ENCODE measurements at places on chromosomes 12 and 14.

DNA sequence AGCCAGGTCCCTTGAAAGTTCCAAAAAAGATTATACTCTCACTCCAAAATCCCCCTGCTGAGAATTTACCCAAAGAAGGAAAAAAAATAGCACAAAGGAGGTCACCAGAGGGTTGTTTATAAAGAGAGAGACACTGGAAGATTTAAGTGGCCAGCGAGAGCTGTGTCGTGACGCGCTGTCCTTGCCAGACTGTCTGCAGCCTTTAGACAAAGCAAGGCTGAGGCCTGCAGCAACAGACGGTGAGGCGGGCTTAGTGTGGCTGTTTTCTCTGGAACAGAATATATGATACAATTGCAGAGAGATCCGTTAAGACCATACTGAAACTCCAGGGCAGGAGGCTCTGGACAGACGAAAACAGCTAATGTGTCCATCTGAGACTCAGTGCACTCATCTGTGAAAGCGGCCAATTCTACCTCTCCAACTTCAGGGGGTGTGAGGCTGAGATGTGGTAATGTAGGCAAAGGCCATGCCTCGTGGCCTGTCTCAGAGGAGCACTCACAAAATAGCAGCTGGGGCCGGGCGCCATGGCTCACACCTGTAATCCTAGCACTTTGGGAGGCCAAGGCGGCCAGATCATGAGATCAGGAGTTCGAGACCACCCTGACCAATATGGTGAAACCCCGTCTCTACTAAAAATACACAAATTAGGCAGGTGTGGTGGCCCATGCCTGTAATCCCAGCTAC lies 36.2 kb downstream of the ANAPC7 start:
- no peak for DNase-seq

DNA sequence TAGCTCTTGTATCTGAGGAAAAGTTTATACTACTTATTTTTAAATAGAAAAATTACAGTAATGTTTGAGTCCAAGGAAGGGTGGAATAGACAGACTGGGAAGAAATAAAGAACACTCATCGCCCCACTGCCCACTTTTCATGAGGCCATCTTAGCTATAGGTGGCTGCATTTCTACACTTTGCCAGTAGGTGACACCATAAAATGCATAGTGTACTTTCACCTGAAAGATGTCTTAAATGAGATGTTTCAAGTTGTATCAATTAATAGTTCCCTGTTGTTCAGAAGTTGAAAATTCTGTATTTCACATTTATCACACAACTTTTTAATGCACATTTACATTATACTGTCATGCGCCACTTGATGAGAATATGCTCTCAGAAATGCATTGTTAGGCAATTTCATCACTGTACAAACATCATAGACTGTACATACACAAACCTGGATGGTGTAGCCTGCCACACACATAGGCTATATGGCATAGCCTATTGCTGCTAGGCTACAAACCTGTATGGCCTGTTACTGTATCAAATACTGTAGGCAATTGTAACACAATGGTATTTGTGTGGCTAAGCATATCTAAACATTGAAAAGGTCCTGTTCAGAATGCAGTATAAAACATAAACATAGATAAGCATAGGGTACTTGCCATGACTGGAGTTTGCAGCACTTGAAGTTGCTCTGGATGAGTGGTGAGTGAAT lies 27.6 kb downstream of the PMCH start:
- DNase-seq = no peak

GRCh38 chr14:39113685-39114072 lies 444 bp upstream of the GEMIN2 start:
- no peak for DNase-seq

DNA sequence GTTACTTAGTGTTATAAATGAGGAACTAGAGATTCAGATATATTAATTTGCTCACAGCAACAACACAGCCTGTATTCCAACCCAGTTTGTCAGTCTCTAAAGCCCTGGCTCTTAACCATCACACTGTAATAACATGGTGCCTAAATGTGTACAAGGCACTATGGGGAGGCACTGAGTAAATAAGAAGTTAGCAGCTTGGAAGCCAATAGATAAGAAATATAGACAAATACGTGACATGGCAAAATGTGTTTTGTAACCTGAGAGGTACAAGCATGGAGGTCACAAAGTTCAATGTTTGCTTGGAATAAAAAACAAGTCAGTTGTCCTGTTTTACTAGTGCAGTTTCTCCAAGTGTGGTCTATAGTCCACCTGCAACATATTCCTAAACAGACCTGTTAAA lies 16.3 kb upstream of the SLCO1A2 start:
- no peak for DNase-seq

DNA sequence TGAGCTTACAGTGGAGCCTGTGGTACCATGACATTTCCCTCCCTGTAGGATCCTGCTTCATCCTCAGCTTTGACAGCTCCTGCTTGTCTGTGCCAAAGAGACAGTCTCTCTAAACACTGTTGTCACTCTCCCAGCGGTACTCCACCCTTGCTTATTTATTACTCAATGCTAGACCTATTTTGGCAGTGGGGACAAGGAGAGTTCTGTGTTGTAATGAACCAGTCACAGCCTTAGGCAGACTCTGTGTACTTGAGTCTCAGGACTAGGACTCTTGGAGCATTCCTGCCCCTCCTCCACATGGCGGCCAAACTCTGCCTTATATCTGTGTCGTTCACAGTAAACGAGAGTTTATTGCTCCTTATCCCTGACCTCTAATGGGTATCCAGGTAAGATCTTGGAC lies 70.9 kb downstream of the PIK3C2G start:
- DNase-seq = no peak

DNA sequence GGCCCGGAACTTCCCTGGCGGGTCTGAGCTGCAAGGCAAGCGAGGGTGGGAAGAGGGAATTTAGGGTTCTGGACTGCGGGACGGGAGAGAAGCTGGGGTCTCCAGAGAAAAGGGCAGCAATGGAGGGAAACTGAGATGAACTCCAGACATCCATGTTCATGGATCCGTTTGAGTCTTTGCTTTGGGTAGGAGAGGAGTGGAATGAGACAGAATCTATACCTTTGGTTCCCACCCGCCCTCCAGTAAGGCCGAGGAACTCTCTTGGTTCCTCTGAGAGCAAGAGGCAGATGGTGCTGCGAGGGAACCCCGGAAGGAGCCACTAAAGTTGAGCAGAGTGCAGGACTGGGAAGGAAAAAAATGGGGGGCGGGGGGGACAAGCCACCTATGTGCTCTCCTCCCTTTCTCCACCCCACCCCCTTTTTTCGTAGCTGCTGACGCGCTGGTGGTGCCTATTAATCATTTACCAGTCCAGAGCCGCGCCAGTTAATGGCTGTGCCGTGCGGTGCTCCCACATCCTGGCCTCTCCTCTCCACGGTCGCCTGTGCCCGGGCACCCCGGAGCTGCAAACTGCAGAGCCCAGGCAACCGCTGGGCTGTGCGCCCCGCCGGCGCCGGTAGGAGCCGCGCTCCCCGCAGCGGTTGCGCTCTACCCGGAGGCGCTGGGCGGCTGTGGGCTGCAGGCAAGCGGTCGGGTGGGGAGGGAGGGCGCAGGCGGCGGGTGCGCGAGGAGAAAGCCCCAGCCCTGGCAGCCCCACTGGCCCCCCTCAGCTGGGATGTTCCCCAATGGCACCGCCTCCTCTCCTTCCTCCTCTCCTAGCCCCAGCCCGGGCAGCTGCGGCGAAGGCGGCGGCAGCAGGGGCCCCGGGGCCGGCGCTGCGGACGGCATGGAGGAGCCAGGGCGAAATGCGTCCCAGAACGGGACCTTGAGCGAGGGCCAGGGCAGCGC lies 1.2 kb downstream of the SSTR1 start:
- DNase-seq = no peak

DNA sequence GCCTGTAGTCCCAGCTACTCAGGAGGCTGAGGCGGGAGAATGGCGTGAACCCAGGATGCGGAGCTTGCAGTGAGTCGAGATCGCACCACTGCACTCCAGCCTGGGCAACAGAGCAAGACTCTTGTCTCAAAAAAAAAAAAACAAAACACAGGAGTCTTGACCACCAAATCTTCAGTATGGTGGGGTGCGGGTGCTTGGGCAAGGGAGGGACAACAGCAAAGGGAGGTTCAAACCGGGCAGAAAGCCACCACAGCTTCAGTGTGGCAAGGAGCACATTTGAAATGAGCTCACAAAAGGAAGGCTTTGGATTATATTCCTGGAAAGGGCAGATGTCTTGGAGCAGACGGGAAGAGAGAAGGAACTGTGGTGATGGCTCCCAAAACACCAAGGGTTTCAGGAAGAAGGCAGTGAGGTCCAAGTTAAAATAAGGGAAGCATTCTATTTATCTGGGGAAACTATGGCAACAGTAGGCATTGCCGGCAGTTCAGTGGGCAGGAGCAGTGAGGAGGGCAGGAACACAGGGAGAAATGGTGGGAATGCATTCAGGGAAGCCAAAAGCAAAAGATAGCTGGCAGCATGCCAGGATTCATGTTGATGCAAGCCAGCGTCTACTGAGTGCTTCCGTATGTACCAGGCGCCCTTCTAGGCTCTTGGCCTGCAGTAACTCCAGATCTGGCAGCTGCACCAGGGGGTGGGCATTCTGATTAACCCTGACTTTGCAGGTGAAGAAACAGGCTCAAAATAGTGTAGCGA lies 51.0 kb upstream of the SRSF5 start:
- no peak for DNase-seq

DNA sequence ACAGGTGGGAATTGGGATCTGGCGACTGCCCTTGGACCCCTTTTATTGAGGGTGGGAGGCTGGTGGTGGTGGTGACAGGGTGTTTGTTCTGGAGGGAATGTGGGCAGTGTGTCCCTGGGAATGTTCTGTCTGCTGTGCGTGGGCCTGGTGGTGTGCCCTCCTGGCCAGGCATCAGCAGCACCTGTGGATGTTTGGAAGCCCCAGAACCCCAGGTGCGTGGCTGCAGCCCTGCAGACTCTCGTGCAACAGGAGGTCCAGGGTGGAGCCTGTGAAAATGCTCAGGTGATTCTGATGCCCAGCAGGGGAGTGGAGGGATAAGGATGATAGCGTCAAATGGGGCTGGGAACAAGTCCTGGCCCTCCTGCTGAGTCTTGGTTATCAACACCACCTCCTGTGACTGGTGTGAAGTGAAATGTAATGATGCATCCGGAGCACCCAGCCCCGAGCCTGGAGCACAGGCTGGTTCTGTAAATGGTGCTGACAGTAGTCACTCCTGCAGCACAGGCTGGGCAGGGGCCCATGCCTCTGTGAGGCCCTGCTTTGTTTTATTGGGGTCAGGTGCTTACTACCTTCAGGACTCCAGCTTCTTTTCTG lies 176.6 kb downstream of the TSPAN9 start:
- no peak for DNase-seq

DNA sequence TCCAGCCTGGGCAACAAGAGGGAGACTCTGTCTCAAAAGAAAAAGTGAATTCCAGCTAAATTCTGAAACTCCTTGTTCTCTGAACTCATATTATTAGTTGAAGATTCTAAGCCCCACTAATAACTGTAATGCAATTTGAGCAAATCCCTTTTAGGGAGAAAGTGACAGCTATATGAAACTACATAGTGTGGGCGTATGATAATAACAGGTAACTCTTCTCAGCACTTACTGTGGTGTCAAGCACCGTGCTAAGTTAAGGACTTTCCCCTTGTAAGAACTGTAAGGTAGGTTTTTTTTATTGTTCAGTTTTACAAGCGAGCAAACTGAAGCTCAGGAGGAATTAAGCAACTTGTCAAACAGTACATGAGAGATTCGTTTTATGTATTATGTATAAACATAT lies 5.4 kb downstream of the ANKRD13A start:
- no peak for DNase-seq

DNA sequence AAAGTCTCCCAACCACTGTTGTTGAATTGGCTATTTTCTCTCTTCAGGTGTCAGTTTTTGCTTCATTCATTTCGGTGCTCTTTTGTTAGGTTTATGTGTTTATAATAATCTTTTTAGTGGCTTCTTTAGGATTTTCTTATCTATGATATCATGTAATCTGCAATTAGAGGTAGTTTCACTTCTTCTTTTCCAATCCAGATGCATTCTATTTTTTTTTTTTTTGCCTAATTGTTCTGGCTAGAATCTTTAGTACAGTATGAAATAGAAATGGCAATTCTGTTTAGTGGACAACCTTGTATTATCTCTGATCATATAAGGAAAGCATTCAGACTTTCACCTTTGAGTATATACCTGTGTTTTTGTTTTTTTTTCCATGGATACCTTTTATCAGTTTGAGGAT lies 17.4 kb downstream of the CNOT2 start:
- DNase-seq = no peak

DNA sequence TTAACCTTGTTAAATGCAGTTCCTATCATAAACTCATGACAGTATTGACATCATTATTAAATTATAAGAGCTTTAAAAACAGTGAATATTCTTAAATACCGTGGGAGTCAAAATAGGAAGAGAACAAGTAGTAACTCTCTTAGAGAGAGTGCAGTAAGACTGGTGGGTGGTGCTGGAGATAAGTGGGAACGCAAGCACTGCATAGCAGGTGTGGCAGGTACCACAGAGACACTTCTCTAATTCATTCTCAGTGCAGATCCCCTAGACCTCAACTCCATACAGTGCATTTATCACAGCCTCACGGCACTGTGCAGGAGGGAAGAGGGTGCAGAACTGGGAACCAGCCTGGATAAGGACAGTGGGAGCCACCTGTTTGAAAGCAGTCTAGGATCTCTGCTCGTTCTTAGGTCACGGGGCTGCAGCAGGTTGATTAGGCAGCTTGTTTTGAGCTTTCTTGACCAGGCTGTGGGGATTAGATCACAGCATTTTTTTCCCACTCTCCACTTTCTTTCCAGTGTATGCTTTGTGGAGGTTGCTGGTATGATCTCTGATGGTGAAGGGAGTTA lies 165.6 kb downstream of the PRKCH start:
- DNase-seq = no peak

- DNase-seq = no peak
These were observed 74.3 kb downstream of the FUT8 start for GRCh38 chr14:65486863-65487262.

DNA sequence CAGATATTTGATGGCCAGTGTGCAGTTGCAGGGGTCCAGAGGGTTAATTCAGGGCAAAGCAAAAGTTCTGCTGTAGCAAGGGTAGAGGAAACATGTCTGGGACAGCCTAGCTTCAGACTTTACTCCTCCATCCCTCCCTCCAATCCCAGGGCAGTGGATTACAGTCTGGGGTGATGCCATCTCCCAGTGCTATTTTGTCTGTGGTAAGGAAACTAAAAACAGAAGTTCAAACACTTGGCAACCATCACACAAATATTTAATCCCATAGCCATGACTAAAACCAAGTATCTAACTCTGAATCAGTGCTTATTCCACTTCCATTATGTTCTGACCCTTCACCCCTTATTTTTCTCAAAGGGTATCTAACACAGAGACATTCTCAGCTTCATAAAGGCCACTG lies 61.8 kb downstream of the PIK3C2G start:
- no peak for DNase-seq

GRCh38 chr14:74525361-74525851 lies 31.8 kb downstream of the ISCA2 start:
- no peak for DNase-seq

GRCh38 chr12:2054091-2055018 lies 1.6 kb downstream of the CACNA1C start:
- DNase-seq = no peak

DNA sequence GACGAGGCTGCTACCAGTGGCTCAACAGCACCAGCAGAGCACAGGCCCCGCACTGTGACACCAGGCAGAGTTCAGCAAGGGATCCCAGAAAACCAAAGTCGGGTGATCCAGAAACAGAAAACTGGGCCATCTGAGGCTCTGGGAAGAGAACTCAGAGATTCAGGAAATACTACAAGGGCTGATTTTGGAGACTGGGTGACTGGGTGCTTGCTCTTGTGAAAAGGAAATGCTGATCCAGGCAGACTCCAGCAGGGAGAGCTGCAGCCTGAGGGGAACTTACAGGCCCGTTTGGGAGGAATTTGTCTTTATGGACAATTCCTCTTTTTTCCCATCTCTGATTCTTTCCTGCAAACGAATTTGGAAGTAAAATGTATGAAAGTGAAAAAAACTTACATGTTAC lies 28.2 kb downstream of the FOXN3 start:
- DNase-seq = no peak

- no peak for DNase-seq
These were observed 240.9 kb downstream of the BCAT1 start for GRCh38 chr12:24708043-24708442.
